ENCODE measurements at places on chromosomes 1 and 21.

GRCh38 chr1:34166625-34167361, 1.8 kb upstream of the CSMD2 start:
- peak; percentile 70 for DNase-seq

GRCh38 chr1:49085079-49085478, 308.4 kb upstream of the BEND5 start:
- DNase-seq = no peak

DNA sequence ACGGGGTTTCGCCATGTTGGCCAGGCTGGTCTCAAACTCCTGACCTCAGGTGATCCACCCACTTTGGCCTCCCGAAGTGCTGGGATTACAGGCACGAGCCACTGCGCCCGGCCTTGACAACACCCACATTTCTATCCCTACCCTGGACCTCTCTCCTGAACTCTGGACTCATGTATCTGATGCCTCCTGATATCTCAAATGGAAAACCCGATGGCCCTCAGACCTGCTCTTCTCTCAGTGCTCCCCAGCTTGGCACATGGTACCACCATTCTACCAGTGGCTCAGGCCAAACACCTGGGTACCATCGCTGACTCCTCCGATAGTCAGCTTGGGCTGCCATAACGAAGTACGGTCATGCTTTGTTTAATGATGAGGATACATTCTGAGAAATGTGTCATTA, 8.5 kb upstream of the RHBG start:
- DNase-seq = no peak

GRCh38 chr1:235018720-235019444, 109.8 kb downstream of the TOMM20 start:
- DNase-seq = no peak

DNA sequence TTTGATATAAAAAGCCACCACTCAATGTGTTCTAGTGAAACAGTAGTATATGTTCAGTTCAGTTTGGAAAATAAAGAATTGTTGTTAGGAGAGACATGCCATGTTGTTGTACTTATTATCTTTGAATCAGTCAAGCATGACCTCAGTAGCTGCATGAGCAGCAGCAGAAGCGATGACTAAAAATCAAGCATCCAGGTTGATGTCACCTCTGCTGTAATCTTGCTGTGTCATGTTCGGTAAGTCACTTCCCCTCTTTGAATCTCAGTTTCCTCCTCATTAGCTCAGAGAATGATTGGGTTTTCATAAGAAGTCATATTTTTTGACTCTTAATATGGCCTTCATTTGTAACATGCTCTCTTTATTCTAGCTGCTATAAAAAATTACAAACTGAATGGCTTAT, 428.4 kb upstream of the B3GALT2 start:
- DNase-seq = no peak

- no peak for DNase-seq
Observed at GRCh38 chr1:58597996-58598395, 20.9 kb upstream of the TACSTD2 start.

GRCh38 chr1:78054559-78054958, 8.8 kb downstream of the GIPC2 start:
- no peak for DNase-seq

- no peak for DNase-seq
Observed at GRCh38 chr1:33180226-33180910, 1.5 kb downstream of the TRIM62 start.

DNA sequence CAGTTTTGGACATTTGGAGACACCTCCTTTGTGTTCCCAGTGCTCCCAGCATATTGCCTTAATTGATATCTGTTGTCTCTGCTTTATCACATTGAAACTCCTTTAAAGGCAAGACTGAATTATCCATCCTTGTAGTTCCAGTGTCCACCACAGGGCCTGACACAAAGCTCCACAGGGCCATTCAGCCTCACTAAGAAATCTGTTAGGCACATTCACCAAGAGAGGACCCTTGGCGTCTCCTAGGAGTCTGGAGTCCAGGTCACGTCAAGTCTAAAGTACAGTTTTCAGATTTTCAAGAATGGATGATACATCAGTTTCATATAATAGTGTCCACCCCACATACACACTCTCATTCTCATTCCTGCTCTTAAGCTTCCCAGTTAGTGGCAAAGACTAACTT, 4.8 kb downstream of the ACP6 start:
- no peak for DNase-seq

DNA sequence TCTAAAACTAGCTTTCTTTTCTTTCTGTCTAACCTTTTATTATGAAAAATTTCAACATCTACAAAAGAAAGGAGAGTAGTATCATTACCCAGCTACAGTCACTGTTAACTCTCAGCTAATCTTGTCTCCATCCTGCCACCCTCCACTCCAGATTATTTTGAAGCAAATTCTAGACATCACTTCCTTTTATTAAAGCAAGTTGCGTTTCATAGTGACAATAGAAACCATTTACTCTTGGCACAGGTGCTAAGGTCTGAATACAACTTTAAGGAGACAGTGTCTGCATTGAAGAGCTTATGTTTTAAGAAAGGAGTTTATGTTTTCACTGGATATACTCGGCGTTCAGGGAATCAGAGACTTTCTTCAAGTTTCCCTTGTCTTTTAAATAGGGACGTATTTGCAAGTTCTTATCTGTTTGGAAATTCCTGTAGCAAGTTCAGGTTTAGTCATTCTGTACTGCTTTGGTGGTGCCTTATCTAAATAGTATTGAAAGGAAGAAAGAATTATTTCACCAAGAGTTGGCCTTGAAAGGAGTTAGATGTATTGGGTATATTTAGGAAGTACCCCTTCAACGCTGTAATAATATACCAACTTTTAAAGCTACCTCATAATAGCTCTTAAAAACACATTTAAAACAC, 42.7 kb downstream of the ITSN1 start:
- DNase-seq = no peak

DNA sequence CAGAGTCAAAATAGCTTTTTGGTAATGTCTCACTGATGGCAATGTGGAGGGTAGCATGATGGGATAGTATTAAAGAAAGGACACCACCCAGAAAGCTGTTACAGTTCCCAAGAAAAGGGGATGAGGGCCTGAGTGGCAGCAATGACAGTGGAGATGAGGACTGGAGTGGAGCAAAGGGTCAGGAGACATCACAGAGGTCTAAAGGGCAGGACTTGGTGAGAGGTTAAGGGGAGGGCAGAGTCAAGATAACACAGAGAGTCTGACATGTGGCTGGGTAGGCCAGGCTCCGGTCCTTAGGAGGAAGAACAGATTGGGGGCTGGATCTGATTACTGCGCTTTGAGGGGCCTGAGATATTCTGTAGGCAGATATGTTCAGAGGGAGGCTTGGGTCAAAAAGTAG, 19.3 kb downstream of the ELF3 start:
- DNase-seq = no peak

- peak; percentile 44 for DNase-seq
Observed at GRCh38 chr1:152109231-152109997, 5.8 kb downstream of the TCHH start.

DNA sequence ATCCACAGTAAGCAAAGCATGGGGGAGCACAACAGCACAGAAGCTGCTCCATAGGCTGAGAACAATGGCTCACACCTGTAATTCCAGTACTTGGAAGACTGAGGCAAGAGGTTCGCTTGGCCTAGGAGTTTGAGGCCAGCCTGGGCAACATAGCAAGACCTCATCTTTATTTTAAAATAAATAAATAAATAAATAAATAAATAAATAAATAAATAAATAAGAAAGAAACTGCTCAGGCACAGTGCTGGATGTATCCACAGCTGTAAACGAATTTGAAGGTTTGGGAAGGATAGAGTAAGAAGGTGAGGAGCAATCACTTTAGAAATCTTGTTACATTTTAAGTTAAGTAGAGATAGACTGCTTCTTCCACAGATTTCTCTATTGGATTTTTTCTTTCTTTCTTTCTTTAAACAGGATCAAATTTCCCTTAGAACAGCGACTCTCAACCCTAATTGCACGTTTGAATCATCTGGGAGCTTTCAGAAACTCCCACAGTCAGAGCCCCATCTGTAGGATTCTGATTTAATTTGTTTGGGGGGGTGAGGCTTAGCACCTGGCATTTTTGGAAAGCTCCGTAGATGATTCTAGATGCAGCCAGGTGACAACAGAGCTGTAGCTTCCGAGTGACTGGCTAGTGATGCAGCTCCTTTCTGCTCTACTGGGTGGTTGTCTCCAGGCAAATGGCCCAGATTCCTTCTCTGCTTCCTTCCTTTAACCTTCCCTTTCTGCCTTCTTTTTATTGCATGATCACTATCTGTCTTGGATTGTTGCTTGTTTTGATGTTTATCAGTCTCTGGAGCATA, 53.5 kb downstream of the S1PR1 start:
- DNase-seq = no peak

DNA sequence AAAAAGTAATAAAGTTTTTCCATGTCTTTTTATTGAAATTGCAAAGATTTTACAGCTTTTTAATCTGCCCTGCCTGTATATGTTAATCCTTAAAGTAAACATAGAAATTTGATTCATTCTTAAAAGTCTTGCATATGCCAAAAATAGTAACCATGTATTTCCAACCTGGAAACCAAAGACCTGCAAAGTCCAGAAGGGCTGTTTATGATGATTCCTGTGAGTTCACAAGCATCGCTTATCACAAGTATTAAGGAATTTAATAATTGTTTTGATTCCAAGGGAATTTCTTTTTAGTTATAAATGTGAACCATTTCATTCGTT, 199.1 kb downstream of the PTPRC start:
- DNase-seq = no peak

DNA sequence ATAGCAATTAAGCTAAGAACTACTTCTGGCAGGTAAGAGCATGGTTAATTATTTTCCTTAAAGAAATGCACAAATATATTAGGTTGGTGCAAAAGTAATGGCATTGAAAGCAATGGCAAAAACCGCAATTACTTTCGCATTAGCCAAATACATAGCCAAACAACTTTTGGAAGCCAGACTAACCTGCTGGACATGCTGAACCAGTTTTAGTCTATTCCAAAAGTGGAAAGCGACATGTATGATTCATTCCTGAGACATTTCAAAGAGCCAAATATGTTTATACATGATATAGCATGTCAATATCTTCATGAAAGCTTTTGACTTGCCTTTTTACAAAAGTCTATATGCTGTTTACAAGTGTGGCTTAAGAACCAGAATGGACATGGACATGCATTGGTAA, 23.4 kb upstream of the DR1 start:
- no peak for DNase-seq

DNA sequence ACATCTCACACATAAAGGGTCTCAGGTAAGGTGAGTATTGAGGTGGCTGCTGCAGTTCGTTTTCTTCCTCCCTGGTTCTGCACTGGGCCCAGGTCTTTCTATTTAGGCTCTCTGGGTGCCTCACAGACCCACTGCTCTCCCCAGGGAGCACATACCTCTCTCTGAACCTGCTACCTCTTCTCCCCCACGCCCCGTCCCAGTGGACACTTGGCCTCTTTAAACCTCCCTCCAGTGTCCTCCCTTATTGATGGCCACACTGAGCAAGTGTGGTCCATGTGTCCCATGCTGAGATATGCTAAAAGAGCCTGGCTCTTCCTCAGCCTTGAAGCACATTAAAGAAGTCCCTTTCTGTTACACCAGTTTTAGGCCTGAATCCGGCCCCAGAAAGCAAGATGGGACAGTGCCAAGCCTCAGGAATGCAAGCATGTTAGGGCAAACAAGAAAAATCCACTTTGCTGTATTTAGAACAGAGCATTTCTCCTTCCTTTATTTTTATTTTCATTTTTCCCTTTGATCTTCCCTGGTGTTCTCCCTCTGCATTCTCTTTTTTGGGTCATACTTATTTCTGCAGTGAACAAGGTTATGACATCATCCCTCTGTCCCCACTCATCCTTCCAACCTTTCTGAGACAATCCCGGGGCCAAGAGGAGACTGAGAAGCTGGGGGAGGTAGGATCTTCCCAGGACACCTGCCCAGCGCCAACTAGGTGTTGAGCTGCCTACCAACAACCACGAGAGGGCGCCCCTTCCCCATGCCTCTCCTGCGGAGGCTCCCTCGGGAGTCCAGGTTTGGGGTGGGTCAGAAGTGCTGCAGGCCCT, 5.0 kb upstream of the CHI3L2 start:
- DNase-seq = peak; percentile 87

DNA sequence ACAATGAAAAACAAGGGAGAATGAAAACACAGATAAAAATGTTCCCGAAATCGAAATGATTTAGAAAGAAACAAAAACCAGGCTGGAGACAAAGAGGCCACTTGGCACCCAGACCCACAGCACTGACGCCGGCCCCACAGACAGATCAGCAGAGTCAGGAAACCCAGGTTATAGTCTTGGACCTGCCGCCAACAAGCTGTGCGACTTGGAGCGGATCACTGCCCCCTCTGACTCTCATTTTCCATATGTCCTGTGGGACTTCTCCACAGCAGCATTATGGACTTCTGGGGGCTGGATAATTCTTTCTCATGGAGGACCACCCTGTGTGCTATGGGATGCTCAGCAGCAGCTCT, 72.4 kb downstream of the MATN1 start:
- DNase-seq = no peak

Data from ecto neural progenitor cell (in vitro differentiated cells).